ENCODE measurements at places on chromosomes 6 and 20.
A peak's percentile ranks its signal among the peaks of the same experiment; 100 is the strongest.

DNA sequence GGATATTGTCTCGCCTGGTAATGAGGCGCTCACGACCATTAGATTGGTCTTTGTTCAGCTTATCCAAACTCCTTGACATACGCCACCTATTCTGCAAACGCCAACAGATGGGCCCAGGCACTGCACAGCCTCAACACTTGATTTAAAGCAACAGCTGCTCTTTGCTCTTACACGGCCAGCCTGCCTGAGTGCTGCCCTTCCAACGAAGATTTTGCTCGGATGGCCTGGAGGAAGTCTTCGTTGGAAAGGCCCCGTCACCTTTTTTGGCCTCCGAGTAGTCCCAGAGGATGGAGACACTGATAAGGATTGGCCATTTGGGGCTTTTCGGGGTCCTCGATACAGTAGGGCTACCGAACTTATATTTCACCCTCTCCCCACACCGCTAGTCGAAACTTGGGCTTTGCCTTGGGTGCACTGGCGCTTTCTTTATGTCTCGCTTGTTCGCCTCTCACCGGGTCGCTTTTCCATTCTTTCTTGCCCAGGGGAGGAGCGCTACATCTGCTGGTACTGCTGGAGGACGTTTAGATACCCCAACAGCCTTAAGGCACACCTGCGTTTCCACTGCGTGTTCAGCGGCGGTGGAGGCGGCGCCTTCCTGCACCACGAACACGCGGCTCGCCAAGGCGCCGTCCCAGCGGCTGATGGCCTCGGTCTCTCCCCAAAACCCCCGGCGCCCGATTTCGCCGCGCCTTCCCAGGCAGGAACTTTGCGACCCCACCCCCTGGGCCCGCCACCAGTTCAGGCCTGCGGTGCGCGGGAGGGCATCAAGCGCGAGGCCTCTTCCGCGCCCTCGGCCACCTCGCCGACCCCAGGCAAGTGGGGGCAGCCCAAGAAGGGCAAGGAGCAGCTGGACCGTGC lies 6.1 kb downstream of the PRDM13 start:
- DNase-seq = peak; percentile 25

DNA sequence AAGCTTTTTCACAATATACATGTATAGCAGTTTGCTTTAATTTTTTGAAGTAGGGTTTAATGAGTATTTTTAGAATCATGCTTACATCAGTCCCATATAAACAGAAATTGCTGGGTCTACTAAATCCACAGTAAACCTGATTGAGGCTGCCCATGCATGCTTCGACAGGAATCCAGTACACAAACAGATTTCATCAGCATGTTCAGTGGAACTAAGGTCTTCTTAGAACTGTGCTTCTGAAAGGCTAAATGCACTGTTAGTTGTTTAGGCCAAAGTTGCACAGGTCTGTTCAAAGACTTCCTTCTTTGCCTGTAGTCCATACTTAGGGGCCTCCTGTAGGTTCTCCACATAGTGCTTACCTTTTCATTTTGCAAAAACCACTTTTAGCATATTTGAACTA lies 42.5 kb upstream of the THBS2 start:
- no peak for DNase-seq

DNA sequence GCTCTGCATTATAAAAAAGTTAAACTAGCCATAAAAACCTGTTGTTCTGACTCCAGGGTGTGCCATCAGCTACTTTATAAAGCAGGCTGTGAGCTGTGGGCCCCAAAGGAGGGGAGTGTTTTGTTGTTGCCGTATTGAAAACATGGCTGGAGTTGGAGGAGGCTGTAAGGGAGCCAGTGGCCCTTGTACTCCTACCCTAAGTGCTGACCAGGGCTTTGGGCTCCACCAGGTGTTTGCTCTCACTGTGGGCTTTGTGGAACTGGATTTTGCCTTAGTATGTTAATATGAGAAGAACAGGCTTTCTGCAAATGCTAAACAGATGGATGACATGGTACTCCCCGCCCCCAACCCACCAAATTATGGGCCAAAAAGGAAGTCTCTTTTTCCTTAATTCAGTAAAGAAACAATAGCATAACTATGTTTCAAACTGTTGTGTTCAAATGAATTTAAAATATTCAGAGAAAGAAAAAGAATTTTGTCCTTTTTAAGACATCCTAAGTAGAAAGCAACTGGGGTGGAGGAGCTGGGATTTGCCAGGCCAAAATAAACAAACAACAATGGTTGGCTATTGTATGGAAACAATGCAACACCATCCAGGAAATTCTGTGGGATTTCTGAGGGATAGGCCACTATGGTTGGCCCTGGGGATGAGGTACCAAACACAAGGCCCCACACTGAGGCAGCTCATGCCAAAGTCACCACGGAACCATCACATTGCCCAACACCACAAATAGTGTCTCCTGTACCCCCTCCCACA lies 63.3 kb downstream of the PLCG1 start:
- no peak for DNase-seq

- DNase-seq = no peak
These were observed 536.9 kb downstream of the KIF16B start for GRCh38 chr20:16036331-16036730.

- DNase-seq = no peak
These were observed 152.3 kb upstream of the JAG1 start for GRCh38 chr20:10826111-10826510.

GRCh38 chr20:34112600-34113101 lies 608 bp upstream of the EIF2S2 start:
- peak; percentile 44 for DNase-seq

DNA sequence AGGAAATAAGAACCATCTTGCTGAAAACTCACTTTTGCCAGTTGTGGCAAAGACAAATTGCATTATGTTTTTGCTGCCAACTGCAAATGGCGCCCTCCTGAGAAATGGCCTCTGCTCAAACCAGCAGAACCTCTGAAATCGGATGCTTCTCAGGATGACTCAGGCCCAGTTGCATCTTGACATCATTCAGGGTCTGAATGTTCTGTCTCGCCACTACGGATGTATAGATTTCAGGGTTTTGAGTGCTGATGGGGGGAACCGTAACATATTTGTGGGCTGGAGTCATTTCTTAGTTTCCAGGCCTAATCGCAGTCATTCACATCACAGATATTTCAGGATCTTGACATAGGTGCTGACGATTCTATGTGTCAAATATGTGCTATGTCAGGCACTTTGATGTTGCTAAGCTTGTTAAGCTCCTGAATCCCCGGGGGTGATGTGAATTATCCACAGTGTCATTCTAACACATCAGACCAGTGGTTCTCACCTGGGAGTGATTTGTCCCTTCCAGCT lies 207.1 kb downstream of the NFATC2 start:
- DNase-seq = peak; percentile 61

GRCh38 chr20:61320691-61321425 lies 68.8 kb downstream of the CDH4 start:
- DNase-seq = no peak

DNA sequence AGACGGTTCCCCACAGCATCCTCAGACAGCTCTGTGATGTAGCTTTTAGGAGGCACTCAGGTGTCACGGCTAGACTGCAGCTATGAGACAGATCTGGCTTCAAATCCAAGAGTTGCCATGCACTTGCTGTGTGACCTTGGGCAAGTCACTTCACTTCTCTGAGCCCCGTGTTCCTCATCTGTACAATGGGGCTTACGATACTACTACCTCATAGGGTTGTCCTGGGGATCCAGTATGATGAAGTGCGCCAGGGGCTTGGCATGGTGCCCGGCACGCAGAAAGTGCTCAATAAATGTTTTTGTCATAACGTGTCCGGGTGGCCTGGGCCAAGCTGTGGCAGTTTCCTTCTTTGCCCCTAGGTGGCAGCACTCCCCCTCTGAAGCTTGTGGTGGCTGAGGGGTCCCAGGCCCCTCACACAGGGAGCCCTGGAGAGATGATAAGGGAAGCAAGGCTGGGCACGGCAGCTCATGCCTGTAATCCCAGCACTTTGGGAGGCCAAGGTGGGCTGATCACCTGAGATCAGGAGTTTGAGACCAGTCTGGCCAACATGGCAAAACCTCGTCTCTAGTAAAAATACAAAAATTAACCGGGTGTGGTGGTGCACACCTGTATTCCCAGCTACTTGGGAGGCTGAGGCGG lies 19.1 kb upstream of the CHMP4B start:
- peak; percentile 80 for DNase-seq

DNA sequence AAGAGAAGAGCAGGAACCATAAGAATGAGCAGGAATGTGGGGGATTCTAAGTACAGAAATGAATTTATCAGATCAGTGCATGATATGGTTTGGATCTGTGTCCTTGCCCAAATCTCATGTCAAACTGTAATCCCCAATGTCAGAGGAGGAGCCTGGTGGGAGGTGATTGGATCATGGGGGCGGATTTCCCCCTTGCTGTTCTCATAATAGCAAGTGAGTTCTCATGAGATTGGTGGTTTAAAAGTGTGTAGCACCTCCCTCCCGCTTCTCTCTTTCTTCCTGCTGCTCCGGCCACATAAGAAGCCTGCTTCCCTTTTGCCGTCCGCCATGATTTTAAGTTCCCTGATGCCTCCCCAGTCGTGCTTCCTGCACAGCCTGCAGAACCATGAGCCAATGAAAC lies 49.2 kb downstream of the KHDC1L start:
- DNase-seq = no peak
